ENCODE measurements at places on chromosomes 16 and 17.

DNA sequence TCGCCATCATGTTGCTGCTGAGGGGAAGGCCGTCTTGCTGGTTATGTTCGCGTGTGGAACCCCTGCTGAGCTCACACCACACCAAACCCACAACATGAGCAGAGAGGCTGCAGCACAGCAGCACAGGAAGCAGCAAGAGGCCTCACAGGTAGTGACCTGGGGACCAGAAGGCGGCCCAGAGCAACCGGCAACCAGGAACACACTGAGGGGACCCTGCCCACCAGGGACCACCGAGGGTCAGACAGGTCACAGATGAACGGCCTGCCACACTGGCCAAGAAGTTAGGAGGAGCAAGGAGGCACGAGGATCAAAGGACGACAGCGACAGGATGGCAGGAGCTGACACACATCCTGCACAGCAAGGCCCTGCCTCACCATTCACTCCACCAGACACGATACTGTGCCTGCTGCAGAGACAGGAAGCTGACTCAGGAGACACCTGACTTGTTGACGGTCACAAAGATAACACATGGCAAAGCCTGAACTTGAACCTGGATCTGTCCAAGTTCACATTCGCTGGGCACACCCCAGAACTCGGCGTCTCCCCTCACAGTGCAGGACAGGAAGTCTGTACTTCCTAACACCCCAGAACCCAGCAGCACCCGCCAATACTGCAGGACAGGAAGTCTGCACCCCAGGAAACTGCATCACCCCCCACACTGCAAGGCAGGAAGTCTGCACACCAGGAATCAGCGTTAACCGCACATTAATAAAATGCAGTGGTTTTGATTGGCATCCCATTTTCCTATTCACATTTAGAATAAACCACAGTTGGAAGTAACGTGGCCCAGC, 98.5 kb downstream of the ZNF778 start:
- DNase-seq, result peak; percentile 89

DNA sequence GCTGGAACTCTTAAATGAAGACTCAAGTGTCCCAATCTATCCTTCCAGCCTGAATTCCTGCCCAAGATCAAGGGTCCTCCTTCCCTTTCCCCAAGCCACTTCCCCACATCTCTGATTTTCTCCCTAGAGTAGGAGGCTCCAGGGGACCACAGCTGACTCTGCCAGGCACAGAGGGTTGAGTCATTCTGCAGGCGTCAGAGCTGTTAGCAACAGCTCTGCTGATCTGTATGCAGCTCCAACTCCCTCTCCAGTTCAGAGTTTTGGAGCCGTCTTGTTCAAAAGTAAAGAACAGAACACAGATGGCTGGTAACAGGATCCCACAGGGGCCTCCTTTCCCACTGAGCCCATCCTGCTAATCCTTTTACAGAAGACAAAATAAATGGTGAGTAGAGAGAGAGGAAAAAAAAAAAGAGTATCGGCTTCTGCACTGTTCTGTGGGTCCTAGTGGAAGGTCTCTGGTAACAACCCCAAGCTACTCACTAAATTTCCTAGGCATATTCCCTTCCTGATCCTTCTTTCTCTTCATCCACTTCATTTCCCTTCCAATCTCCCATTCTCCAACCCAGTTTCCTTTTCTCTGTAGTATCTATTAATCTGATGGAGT, 13.4 kb upstream of the TAOK1 start:
- peak; percentile 90 for DNase-seq

DNA sequence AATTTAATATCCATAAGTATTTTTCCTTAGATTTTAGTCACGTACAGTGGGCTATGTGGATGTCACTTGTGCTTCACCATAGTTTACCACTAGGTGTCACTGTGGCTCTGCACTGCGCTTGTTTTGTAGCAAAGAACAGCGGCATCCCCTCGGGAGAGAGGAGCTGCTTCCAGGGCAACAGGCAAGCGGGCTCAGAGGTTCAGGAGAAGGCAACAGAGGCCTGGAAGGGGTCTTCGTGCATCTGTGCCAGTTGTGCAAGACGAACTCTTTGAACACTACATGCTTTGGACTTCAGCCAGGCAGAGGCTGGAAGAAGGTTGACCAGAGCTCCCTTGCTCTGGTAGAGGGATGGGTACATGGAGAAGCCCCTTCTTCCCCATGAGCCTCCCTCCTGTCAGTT, 20.6 kb downstream of the CYB561 start:
- DNase-seq, result peak; percentile 81

- peak; percentile 40 for DNase-seq
Observed at GRCh38 chr17:71975331-71975801, 145.5 kb upstream of the SOX9 start.

GRCh38 chr17:59439741-59440211, 108.3 kb downstream of the YPEL2 start:
- no peak for DNase-seq

Data from brain microvascular endothelial cell (primary cell).